HuH-7.5 (cell line): ENCODE measurements at places on chromosomes 12 and 14.

GRCh38 chr14:27067961-27068360 lies 470.1 kb upstream of the NOVA1 start:
- no peak for DNase-seq

DNA sequence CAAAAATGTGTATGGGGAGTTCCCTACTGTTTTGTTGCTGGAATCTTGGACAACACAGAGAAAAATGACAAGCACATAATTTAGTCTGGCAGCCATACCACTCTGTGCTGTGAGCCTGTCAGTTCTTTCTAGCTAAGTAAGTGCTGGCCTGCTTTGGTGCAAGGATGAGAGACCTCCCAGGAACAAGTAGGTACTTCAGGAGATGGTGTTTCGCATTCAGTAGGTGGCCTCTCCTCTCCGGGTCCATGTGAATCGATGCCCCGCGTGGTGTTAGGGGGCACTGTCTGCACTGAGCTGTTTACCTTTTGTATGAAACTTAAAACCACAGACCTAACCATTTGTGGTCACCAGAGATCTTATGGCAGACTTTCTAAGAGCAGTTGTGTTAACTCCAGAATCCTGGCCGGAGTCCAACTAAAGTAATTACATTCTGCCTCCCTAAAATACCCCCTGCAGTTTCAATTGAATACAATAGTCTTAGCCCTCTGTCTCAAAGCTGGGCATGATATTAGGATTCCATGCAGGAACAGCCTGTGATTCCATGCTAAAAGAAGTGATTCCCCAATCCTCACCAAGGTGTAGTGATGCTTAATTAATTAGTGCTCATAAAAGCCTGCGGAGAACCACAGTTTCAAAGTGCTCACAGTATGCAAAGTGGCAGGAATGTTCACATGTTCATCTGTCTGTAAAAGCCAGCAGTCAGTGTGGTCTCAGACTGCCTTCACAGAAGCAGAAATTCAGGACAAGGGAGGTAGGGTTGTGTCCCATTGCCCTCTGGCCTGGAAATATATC lies 64.2 kb downstream of the LLPH start:
- DNase-seq: no peak

DNA sequence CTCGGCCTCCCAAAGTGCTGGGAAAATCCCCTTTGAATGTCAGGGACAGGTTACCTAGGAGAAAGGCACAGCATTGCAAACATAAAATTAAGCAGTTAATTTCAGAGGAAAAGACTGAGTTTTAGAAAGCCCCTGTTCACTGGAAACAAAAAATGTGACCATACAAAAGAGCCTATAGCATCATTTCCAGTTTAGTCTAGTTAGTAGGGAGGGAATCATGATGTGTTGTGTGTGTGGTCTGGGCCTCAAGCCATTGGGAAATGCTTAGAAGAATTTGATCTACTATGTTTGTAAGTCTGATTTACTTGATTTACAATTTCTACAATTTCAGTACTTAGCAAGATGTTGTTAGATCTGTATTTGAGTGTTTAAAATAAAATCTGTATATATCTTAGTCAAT lies 47.1 kb upstream of the RERG start:
- DNase-seq: no peak

- DNase-seq: no peak
Measured at GRCh38 chr14:105178069-105178867, 2.8 kb downstream of the NUDT14 start.

GRCh38 chr12:12686472-12686871 lies 9.5 kb downstream of the GPR19 start:
- DNase-seq: no peak

DNA sequence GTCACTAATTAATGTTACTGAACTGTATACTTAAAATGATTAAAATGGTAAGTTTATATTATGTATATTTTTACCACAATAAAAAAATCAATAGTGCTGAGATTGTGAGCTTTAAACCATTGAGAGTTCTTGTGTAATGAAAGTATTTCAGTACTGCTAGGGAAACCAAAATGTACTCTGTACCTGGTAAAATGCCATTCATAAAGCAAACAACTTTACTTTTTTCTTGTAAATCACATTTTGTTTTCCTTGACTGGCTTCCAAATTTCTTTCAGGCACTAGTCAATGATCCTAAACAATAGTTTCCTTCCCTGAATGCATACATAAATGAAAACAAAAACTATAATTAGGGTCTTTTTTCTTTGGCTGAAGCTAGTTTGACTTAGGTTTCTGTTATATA lies 29.4 kb upstream of the SNRPF start:
- no peak for DNase-seq

- peak; percentile 47 for DNase-seq
Measured at GRCh38 chr14:100416921-100417860, 94.1 kb downstream of the SLC25A47 start.

DNA sequence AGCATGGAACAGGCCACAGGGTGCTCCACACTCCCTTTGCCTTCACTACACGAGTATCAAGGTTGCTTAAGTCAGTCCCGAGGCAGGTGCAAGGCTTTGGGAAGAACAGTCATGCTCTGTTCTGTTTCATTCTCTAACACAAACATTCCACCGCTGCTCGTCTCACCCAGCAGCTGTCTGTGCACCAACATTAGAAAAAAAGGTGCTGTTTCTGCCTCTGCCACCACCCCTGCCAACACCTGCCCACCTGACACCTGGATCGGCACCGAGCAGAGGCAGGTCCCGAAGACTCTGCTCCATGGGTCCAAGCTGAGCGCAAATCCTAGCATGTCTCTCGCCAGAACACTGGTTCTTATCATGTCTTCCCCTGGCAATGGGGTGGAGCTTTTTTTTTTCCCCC lies 347.7 kb downstream of the TMEM132D start:
- DNase-seq: no peak

- DNase-seq: no peak
Measured at GRCh38 chr12:12488823-12489550, 73.7 kb downstream of the DUSP16 start.

- no peak for DNase-seq
Measured at GRCh38 chr12:3155702-3156370, 78.7 kb downstream of the TSPAN9 start.

GRCh38 chr14:33704481-33704880 lies 246.4 kb downstream of the EGLN3 start:
- DNase-seq: no peak

DNA sequence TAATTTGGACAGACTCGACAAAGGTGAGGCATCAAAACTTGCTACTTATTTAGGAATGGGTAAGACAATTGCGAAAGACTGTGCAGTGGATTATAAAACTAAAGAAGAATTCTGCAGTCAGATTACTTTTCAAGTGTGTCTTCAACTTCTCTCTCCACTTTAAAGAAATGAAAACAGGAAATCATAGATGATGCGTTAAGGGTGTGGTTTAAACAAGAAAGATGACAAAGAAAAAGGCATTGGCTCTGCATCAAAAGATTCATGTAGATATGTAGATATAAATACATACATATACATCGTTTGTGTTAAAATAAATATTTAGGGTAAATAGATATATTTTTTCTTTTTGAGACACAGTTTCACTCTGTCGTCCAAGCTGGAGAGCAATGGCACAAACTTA lies 74.6 kb upstream of the PARP11 start:
- DNase-seq: no peak

DNA sequence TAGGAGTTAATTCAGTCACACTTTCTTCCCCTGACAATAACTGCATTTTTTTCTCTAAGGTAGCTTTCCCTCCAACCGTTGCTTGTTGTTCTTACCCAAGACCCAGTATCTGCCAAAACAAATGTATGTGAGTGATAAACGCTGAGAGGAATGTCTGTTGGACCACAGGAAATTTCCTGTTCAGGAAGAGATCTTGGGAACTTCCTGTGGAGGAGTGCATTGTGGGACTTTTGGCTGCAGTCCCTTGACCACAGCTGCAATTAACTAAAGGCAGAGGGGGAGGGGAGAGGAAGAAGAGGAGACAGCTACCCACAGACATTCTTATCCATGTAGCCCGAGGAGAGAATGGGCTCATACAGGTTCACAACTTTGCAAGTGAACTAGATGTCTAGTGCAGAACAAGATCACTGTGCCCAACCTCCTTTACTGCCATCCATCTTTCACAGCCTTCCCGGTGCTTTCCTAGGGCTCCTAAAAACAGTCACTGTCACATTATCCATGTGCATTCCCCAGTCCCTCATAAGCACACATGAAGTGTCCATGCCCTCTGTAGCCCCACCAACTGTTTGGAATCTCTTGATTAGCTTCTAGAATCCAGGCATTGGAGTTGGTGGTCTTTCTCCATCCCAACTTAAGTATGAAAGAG lies 149.5 kb downstream of the ETV6 start:
- DNase-seq: no peak

GRCh38 chr12:105534068-105534467 lies 203.6 kb downstream of the C12orf75 start:
- no peak for DNase-seq

DNA sequence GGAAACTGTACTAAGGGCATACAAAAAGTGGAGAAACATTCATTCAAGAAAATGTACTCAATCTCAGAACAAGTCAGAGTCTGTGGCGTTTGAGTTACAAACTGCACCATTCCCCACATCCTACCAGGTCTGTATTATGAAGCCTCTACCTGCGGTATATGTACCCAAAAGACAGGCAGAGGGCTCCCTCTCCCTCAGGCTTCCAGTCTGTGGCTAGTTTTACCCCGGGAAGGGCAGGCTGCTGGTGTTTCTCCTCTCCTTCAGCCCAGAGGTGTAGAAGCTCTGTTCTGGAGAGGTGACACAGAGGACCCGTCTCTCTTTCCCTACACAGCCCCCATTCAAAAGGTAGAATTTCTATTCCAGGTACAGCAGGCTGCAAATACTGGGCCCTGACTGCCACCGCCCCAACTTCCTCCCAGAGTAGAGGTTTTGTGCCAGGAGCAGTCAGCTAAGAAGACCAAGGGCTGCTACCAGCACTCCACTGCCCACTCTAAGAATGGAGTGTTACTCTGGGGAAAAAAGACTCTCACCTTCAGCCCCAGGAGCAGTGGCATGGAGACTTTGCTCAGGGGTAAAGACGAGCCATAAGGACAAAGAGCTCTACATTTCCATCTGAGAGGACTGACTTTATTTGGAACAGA lies 39.4 kb downstream of the PARP11 start:
- DNase-seq: no peak
